ENCODE measurements at places on chromosomes 5 and 9.
A peak's percentile ranks its signal among the peaks of the same experiment; 100 is the strongest.

DNA sequence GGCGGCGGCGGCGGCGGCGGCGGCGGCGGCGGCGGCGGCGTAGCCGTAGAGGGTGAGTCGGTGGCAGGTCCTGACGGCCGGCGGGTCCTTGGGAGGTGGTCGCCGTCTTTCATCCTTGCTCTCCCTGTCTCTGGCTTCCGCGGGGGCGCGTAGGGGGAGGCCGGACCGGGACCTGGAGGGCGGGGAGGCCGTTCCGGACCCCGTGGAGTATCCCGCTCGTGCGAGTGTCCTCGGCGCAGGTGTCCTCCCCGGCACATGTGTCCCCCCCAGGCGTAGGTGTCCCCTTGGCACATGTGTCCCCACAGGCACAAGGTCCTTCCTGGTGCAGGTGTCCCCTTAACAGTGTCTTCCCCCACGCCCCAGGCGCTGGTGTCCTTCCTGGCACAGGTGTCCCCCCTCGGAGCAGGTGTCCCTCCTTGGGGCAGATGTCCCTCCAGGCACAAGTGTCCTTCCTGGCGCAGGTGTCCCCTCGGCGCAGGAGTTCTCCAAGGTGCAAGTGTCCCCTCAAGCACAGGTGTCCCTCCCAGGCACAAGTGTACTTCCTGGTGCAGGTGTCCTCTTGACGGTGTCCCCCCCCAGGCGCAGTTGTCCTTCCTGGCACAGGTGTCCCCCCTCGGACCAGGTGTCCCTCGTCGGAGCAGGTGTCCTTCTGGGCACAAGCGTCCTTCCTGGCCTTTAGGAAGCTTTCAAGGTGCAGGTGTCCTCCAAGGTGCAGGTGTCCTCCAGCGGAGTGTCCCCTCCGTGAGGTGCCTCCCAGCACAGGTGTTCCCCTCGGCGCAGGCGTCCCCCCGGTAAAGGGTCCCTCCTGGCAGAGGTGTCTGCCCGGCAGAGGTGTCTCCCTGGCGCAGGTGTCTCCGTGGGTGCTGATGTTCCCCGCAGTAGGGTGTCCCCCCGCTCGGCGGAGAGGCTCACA, 519 bp downstream of the EXOC3 start:
- no peak for DNase-seq

DNA sequence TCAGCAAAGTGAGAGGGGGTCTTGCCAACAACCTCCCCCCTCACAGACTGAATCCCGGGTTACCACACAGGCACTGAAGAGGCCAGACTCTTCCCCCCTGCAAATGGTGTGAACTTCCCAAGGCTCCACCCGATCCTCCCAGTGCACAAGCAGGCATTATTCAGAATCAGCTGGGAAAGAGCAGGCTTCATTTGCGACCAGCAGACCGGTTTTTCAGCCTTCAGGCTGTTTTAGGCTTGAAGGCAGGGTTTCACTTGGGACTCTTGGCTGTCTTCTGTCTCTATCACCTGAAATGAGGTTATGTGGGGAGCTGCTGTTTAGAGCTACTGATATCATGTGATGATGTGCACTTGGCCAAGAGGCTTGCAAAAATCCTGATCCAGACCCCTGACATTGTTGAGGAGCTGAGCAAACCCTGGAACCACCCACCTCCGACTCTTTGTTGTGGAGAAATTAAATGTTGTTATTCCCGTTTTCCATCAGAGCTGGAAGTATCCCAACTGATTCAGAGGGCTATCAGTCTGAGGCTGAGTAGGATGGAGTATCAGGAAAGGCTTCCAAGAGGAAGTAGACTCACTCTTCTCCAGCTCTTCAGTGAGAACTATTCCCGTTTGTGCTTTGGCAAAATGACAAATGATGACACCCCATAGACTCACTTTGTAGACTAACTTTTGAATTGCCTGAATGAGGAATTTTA, 63.3 kb upstream of the ZFR start:
- DNase-seq = no peak

- no peak for DNase-seq
Measured at GRCh38 chr5:154900066-154900465, 37.9 kb downstream of the GEMIN5 start.

GRCh38 chr5:145859453-145859852, 13.4 kb downstream of the GRXCR2 start:
- DNase-seq = no peak

DNA sequence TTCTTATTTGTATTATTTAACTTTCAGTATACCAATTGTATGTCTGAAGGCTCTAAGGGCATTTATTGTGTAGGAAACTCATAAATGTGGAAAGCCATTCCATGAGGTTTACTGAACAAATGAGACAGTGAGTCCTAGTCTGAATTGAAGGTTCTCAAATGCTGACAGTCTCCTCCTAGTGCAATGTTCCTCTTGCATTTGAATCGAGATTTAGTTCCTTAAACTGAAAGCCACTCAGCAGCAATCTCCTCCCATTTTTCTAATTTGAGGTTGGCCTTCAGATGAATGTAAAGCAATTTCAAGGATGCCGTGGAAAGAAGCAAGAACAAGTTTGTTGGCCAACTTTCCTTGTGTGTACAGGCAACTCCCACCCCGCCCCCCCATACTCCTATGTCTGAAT, 493.2 kb upstream of the KLF4 start:
- DNase-seq = no peak

DNA sequence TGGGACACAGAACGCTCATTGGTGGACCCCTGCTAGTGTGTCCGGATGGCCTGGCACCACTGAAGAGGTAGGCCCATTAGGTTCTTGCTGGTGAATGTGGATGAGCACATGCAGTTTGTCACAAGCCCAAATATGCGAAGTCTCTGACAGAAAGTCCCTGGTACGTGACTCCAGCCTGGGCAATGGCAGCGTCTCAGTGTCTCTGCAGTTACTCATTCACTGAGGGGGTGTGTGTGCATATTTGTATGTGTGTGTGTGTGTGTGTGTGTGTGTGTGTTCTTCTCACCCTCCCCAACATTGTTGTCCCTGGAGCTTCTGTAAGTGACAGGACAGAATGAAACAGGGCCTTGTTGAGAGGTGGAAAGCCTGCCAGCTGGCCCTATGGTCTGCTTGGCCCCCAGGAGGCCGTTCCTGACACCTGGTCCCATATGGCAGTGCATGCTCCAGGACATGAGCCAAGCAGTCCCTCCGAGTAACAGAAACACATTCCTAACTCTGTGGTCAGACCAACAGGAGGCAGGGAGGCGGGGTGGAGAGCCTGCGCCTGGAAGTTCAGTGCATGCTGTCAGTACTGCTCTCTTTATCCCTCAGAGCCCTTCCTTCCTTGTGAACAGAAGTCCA, 169.9 kb downstream of the SLC28A3 start:
- DNase-seq = no peak

GRCh38 chr9:112744177-112744576, 6.4 kb upstream of the SNX30 start:
- DNase-seq = no peak

DNA sequence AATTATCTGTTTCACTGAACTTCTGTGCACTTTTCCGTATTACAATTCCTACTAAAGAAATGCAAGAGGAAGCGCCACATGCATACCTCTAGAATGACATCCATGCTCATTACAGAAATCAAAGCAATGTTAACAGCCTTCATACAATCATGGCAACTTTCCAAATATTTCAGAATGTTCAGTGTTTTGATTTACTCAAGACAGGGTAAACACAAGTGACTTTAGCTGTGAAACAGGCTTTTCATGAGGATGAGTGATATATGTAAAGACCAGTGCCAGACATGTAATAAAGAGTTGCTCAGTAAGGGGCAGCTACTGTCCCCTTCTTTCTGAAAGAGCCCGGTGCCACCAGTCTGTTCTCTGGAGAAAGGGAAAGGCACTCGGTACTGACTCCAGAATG, 4.7 kb downstream of the BOD1 start:
- DNase-seq = no peak

DNA sequence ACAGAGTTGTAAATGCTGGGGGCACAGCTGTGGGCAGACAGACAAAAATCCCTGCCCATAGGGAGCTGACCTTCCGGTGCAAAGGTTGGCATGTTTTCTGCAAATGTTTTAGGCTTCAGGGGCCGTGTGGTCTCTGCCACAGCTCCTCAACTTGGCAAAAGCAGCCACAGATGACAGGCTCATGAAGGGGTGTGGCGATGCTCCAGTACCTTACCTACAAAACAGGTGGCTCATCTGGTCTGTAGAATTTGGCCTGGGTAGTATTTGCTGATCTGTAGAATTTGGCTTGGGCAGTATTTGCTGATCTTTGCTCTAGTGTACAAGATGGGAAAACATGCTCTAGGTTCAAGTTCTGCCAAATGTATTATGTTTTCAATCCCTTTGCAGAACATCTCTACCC, 283.9 kb downstream of the GADD45G start:
- DNase-seq = no peak

DNA sequence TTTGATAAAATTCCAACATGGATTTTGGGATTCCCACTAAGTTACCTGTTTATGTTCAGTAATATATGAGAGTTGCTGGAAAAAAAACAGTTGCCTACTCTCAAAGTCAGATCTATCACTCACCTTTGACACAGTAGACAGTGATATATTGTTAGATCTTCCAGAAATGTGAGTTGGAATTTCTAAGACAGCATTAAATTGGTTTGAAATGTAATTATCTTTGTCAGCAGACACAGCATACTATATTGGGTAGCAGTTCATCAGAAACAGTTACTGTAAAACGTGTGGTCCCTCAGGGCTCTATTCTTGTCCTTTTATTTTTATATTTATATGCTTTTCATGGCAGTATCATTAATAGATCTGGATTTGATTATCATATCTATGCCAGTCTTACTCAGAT, 433.6 kb upstream of the ARRDC3 start:
- no peak for DNase-seq

GRCh38 chr9:133315997-133316396, 20.0 kb downstream of the SURF6 start:
- no peak for DNase-seq

DNA sequence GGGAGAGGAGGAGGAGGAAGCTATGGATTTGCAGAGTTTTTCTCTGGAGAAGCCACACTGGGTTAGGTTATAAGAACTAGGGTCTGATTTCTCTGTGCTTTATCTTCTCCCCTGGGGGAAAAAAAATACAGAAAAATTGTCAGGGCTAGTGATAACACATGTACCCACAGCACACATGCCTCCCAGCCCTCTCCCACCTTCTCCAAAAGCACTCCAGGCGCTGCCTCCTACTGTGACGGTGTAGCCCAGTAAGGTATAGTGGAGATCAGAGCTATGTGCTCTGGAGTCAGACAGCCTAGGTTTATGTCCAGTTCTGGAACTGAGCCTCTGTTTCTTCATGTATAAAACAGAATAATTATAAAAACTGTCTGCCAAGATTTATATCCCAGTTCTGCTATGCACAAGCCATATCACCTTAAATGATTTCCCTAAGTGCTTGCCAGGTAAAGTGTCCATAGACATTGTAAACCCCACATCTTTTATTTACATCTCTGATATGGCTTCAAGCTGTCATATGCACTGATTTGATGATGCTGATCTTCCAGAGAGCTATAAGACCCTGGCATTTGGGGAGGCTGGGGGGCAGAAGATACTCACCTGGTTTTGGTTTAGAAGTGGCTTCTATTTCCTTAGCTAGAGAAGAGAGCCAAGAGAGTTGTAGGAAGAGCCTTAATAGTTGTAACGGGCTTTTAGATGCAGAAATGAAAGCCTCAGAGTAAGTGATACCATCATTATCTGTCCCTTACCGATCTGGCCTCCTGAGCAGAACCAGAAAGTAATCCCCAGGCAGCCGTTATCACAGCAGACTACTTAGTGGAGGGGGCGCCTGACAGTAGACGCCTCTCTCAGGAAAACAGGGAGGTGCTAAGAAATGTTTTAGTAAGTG, 7.6 kb downstream of the SLC1A3 start:
- DNase-seq = no peak

DNA sequence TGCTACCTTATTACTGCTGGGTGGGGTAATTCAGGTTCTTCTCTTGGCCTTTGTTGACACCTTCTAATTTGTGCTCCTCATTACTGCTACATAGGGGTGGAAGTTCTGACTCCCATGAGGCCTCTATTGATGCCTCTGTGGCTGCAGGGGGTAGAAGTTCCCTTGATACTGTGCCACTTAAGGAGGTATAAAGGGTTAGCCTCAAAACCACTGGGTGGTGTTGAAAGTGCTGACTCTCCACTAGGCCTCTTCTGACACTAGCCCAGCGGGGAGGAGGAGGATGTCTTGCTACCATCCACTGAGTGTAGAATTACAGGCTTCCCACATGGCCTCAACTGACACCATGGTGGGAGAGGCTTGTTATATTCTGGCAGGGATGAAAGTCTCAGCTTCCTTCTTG, 36.7 kb upstream of the CCDC112 start:
- no peak for DNase-seq

- DNase-seq = no peak
Measured at GRCh38 chr5:89756955-89757354, 652.6 kb downstream of the CETN3 start.

DNA sequence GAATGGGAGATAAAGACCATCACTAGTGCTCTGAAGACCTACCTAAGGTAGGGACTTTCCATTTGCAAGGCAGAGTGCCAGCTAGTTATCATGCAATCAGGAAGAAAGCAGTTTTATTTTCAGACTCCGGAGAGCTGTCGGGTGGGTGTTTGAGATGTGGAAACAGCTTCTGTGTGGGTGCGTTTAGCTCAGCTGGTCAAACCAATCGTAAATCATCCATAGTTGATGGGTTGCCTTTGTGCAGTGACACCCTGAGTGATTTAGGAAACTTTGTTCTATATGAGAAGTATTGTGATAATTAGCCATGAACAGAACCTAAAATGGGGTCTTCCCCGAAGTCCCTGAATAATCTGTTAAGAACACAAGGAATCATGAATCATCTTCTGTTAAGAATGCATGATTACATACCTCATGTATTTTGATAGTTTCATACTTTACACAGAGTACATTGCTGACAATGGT, 284.3 kb downstream of the ARHGAP26 start:
- DNase-seq = no peak

GRCh38 chr5:176799488-176799887, 10.9 kb upstream of the UNC5A start:
- DNase-seq = no peak

GRCh38 chr9:133256686-133257091, 18.3 kb downstream of the ABO start:
- DNase-seq = no peak

GRCh38 chr5:146426305-146426704, 20.8 kb upstream of the TCERG1 start:
- DNase-seq = no peak

DNA sequence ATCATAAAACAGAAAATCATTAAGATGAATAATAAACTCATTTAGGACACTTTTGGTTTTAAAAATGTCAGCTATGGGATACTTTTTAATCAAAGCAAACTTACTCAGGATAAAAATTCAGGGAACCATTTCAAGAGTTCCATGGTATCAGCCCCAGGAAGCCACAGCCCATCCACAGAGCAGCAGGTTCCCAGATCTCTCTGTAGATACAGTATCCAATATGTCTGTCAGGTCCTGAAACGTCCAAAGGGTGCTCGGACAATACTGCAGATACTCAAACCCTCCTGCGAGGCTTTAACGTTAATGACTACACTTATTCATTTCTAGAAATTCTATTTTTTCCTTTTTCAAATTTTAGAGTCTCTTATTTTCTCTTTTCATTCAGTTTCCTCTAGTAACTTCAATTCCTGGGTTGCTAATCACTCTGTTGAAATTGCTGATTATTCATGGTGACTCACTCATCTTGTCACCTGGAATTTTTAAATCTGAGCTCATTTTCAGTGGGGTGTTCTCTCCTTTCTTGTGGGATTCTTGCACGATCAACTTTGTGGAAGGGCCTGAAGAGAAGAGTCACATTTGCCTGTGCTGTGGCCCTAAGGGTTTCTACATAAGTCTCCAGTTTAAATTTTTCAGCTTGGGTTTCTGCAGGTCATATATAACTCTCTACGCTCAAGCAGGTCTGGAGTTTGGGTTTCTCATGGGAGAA, 435.8 kb downstream of the CTNND2 start:
- no peak for DNase-seq

- no peak for DNase-seq
Measured at GRCh38 chr9:102354041-102354440, 615.6 kb upstream of the GRIN3A start.

GRCh38 chr5:88269222-88269771, 652 bp upstream of the TMEM161B start:
- DNase-seq = peak; percentile 30

Measured in hypothalamus (tissue), 51 donors.